ENCODE measurements at places on chromosomes 13 and 19.

GRCh38 chr19:14497228-14497921 is 1.4 kb upstream of the GIPC1 start:
- DNase-seq, result no peak
- H3K4me3 ChIP-seq, result no peak overlapping the region
- peaks cover 9% of the 10 kb centered on the region for H3K4me1 ChIP-seq
- H3K36me3 ChIP-seq, result 0 out of 2 replicates have a peak, but pooled peaks cover 5% of the 10 kb centered on the region
- no peaks in the 10 kb centered on the region for H3K27me3 ChIP-seq
- H3K27ac ChIP-seq, result no peak overlapping the region

GRCh38 chr13:111611651-111612050 is 291.2 kb downstream of the TEX29 start:
- DNase-seq, result no peak
- no peaks in the 10 kb centered on the region for H3K27me3 ChIP-seq
- H3K4me3 ChIP-seq, result no peak overlapping the region
- no peaks in the 10 kb centered on the region for H3K36me3 ChIP-seq
- H3K4me1 ChIP-seq, result no peaks in the 10 kb centered on the region
- no peak overlapping the region for H3K27ac ChIP-seq

- no peaks in the 10 kb centered on the region for H3K36me3 ChIP-seq
- H3K4me3 ChIP-seq, result no peak overlapping the region
- DNase-seq, result no peak
- H3K27me3 ChIP-seq, result no peaks in the 10 kb centered on the region
Measured at GRCh38 chr13:54945973-54946372, 1917.4 kb downstream of the OLFM4 start.

GRCh38 chr13:79287939-79288795 is 117.9 kb downstream of the RBM26 start:
- H3K27me3 ChIP-seq, result peaks cover 4% of the 10 kb centered on the region
- H3K36me3 ChIP-seq, result no peaks in the 10 kb centered on the region
- H3K27ac ChIP-seq, result no peak overlapping the region
- H3K4me3 ChIP-seq, result no peak overlapping the region
- H3K4me1 ChIP-seq, result no peaks in the 10 kb centered on the region

DNA sequence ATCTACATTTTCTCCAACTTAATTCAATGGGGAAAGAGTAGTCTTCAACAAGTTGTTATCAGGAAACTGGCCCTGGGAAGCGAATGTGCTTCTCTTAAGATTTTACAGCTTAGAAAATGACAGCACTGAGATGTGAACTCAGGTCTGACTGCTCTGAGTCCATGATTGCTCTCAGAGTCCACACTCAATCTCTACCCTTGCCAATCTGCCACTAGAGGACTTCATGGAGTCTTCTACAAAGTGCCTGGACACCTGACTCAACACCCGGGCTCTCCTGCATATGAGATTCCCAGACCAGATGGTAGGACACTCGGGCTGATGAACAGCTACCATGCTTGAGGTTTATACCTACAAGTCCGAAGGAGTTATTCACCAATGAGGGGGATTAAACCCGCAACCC is 74.8 kb downstream of the ABCC4 start:
- H3K27ac ChIP-seq, result no peak overlapping the region
- H3K4me1 ChIP-seq, result peaks cover 4% of the 10 kb centered on the region
- H3K4me3 ChIP-seq, result no peak overlapping the region
- H3K36me3 ChIP-seq, result peaks cover 9% of the 10 kb centered on the region
- H3K27me3 ChIP-seq, result no peaks in the 10 kb centered on the region

DNA sequence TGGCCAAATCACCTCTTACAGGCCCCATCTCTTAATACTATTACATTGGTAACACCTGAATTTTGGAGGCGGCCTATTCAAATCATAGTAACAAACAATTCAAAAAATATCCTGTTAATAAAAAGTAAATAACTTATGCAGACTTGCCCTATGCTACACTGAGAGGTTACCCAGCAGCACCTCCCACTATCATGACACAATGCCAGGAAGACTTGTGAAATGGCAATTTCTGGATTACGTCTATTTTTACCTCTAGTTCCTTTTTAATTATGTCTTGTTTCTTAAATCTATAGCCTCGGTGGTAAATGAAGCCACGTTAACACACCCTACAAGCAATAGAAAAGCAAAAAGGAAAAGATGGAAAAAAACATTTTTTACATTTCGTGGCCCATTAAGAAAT is 6.2 kb upstream of the DZIP1 start:
- H3K27me3 ChIP-seq, result peaks cover 12% of the 10 kb centered on the region
- no peak overlapping the region for H3K27ac ChIP-seq
- H3K4me3 ChIP-seq, result no peak overlapping the region
- no peaks in the 10 kb centered on the region for H3K4me1 ChIP-seq

DNA sequence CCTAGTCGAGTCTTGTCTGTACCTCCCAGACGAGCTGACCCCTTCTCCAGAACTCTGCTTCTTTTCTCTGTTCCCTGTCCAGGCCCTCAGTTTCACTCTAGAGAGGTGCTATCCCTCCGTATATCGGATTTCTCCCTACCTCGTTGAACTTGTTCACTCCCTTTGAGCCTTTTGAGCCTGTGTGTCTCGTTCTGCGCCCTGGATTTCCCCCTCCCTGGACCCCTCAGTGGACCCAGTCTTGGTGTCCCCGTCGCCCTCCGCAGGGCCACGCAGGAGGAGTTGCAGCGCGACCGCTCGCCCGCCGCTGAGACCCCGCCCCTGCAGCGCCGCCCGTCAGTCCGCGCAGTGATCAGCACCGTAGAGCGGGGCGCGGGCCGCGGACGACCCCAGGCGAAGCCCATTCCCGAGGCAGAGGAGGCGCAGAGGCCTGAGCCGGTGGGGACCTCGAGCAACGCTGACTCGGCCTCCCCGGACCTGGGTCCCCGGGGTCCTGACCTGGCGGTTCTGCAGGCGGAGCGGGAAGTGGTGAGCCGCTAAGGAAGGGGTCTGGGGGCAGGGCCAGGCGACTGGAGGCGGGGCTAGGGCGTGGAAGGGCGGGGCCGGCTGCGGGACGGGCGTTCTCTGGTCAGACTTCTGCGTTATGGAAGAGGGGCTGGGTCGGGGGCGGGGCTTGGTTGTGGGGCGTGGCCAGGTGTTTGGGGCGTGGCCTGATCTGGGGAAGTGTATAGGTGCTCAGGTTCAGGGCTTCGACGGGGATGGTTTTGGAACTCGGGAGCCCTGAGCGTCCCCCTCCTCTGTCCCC is 5.5 kb downstream of the EPS8L1 start:
- peak; percentile 44 for DNase-seq
- peaks cover 67% of the 10 kb centered on the region for H3K27me3 ChIP-seq
- H3K27ac ChIP-seq, result no peak overlapping the region
- peaks cover 10% of the 10 kb centered on the region for H3K4me1 ChIP-seq
- peak overlapping the region; percentile 91 for H3K4me3 ChIP-seq

DNA sequence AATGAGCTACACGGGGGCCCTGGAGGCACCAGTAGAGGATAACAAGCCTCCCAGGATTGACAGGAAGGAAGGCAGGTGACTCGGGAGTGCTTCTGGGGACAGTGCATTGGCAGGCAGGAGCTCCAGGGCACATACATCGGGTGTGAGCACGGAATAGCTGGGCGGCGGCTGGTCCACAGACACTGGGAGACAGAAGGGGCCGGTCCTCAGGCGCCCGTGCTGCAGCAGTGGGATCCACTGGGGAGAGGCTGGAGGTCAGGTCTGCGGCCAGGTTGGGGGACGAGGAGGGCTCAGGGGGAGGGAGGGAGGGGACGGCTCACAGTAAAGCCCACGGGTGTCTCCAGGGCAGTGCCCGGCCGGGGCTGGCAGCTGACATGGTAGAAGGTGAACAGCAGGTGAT is 2.1 kb upstream of the ANGPTL8 start:
- H3K27ac ChIP-seq, result no peak overlapping the region
- no peaks in the 10 kb centered on the region for H3K4me1 ChIP-seq
- no peak overlapping the region for H3K4me3 ChIP-seq

- DNase-seq, result no peak
- H3K27me3 ChIP-seq, result no peaks in the 10 kb centered on the region
- peaks cover 9% of the 10 kb centered on the region for H3K4me1 ChIP-seq
- no peaks in the 10 kb centered on the region for H3K36me3 ChIP-seq
- H3K27ac ChIP-seq, result no peak overlapping the region
Measured at GRCh38 chr19:43779820-43780219, 953 bp downstream of the KCNN4 start.

GRCh38 chr19:49315111-49315510 is 9.9 kb downstream of the SLC6A16 start:
- peaks cover 13% of the 10 kb centered on the region for H3K36me3 ChIP-seq
- no peak overlapping the region for H3K4me3 ChIP-seq
- no peak for DNase-seq
- no peak overlapping the region for H3K27ac ChIP-seq
- H3K27me3 ChIP-seq, result no peaks in the 10 kb centered on the region

- no peak overlapping the region for H3K27ac ChIP-seq
- no peaks in the 10 kb centered on the region for H3K4me1 ChIP-seq
- no peak for DNase-seq
- peaks cover 15% of the 10 kb centered on the region for H3K27me3 ChIP-seq
- no peaks in the 10 kb centered on the region for H3K36me3 ChIP-seq
Measured at GRCh38 chr19:33627526-33627925, 5.8 kb downstream of the CHST8 start.

DNA sequence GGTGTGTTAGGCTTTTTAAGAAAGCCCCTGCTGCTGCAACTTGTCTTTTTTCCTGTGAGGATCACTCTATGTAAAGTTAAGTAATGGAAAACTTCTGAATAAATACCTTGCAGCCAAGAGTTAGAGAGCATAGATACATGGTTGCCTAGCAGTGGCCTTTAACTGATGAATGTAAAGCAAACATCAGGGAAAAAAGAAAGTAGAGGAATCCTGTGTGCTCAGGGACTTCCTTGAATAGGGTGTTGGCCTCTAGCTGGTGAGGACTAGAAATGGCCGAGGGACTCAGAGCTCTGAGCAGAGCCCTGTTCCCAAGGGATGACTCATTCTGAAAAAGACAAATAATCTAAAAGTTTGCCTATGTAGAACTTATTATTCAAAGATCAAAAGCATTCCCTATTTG is 135.7 kb downstream of the MIPEP start:
- H3K36me3 ChIP-seq, result peaks cover 6% of the 10 kb centered on the region
- peak; percentile 68 for DNase-seq

- H3K4me3 ChIP-seq, result no peak overlapping the region
- H3K27ac ChIP-seq, result no peak overlapping the region
- DNase-seq, result no peak
- H3K36me3 ChIP-seq, result no peaks in the 10 kb centered on the region
- H3K4me1 ChIP-seq, result peaks cover 10% of the 10 kb centered on the region
Measured at GRCh38 chr13:110798081-110798994, 84.8 kb downstream of the ING1 start.

DNA sequence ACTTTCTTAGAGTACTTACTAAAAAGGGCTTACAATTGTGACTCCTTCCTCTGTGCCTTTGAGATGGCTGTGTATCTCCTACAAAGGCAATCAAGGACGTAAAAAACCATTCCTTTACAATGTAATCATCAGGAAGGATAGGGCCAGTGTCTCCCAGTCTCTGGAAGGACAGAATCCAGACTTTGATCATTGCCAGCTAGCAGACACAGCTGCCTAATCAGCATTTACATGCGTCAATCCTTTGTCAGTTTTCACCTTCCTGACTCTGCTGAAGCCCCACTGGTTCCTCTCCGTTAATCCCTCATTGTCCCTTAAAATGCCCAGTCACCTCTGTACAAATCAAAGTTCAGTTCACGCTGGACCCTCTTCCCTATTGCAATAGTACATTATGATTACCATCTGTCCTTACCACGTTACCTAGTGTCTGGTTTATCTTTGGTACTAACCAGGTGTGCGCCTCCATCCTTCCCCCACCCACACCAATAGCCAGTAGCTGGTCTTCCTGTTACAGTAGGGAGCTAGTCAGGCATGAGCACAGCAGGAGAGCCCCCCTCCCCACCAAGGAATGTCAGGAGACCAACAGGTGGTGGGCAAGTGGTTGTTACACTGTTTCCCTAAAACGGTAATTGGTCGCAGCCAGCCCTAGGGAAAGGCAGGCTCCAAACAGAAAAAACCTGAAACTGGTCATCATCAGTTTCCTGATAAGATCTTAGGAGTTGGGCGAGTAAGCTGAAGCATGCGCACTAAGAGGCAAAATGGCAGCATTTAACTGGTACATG is 49.7 kb downstream of the TGDS start:
- no peak overlapping the region for H3K4me3 ChIP-seq
- no peaks in the 10 kb centered on the region for H3K36me3 ChIP-seq

DNA sequence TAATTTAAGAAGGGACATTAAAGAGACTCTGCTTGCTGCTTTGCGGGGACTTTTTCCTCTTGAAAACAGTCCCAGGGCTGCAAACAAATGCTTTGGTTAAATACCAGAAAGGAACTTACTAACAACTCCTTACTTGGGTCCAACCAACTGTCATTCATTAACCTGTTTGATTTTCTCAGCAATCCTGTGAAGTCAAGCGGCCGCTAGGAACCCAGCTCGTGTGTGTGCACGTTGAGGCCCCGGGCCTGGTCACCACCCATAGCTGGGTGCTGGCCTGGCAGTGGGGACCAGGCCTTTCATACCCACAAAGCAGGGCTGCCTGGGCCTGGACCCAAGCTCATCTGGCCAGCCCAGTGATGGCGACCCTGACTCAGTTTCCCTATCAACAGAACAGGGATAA is 50.7 kb downstream of the C1QTNF9 start:
- H3K4me1 ChIP-seq, result no peaks in the 10 kb centered on the region
- no peak overlapping the region for H3K4me3 ChIP-seq
- H3K27me3 ChIP-seq, result peaks cover 4% of the 10 kb centered on the region
- no peak for DNase-seq
- no peaks in the 10 kb centered on the region for H3K36me3 ChIP-seq

GRCh38 chr19:38317104-38317612 is 1.4 kb upstream of the YIF1B start:
- no peak overlapping the region for H3K4me3 ChIP-seq
- peaks cover 6% of the 10 kb centered on the region for H3K4me1 ChIP-seq
- no peak for DNase-seq
- no peak overlapping the region for H3K27ac ChIP-seq
- H3K36me3 ChIP-seq, result no peaks in the 10 kb centered on the region

DNA sequence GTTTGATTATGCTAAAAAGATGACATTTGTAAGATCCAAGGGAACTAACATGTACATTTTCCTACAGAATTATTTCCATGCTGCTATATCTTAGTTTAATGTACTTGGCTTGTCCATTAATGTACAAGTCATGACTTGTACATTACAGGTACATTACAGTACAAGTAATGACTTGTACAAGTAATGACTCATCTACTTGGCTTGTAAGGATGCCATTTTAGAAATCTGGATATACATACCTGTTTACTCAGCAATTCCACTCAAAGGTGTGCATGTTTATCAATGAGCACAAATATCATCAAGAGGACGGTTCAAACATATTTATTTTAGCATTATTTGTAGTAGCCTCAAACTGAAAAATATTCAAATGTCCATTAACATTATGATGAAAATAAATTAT is 87.0 kb upstream of the TRPC4 start:
- H3K36me3 ChIP-seq, result no peaks in the 10 kb centered on the region
- no peak for DNase-seq
- no peak overlapping the region for H3K27ac ChIP-seq
- no peaks in the 10 kb centered on the region for H3K27me3 ChIP-seq
- no peaks in the 10 kb centered on the region for H3K4me1 ChIP-seq

- no peaks in the 10 kb centered on the region for H3K27me3 ChIP-seq
- no peaks in the 10 kb centered on the region for H3K36me3 ChIP-seq
- H3K4me1 ChIP-seq, result peaks cover 14% of the 10 kb centered on the region
Measured at GRCh38 chr13:49840675-49841074, 48.2 kb upstream of the KPNA3 start.

GRCh38 chr13:98977568-98978265 is at the start of gene DOCK9:
DOCK9 (minus strand) TSS chr13:98978064; CDS start chr13:98977909, 155 bp downstream.
- no peak within 1 kb of the TSS for H3K27ac ChIP-seq
- H3K27me3 ChIP-seq, result no peaks in the 10 kb centered on the region
- H3K4me1 ChIP-seq, result peaks cover 6% of the 10 kb centered on the region
- no peaks in the 10 kb centered on the region for H3K36me3 ChIP-seq
- DNase-seq, result peak; percentile 65
- H3K4me3 ChIP-seq, result peak within 1 kb of the TSS; percentile 49

All from IMR-90 (cell line).